ENCODE measurements at places on chromosomes 6 and 20.

DNA sequence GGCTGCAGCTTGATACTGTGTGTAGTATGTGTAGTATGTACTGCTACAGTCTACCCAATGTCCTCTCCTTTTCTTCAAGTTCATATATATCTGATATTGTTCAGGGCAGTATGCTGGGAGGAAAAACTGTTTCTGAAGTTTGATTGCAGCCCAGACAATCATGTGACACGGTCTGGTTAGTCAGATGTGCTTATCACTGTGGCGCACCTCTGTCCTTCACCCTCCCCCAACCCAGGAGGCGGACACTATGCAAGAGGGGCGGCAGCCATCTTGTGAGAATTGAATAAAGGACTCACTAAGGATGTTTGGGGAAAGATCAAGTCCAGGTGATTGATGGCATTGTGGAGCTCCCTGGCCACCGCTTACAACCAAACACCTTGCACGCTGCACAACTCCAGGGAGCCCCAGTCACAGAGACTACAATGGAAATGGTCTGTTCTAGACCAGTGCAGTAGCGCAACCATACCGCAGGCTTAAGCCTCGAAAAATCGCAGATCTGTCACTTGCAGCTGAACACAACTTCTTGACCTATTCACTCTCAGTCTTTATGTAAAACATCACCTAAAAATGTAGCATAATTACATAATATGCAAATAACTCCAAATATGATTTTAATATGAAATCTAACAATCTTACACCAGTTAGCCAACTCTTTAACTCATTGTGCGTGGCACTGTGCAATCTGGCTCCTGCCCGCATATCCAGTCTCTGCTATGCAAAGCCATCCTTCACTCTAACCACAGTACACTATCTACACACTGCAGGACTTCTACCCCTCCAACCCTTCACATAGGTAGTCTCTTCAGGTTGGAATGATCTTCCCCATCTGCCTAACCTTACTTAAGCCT is 79.3 kb downstream of the VGLL2 start:
- no peak for DNase-seq

- no peak for DNase-seq
Measured at GRCh38 chr20:48689388-48689787, 138.4 kb downstream of the PREX1 start.

DNA sequence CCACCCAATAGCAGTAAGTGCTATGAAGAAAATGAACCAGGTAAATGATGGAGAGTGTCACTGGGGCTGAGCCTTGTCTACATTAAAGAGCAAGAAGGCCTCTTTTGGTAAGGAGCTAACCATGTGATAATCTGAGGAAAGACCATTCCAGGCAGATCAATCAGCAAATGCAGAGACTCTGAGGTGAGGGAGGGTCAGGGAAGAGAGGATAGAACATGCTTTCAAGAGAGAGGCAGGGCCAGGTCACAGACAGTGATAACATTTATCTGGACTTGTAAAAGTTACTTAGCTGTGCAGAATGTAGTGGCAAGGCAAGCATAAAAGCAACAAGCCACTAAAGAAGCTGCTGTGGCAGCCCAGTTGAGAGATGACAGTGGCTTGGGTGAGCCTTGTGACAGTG is 197.3 kb downstream of the TASP1 start:
- no peak for DNase-seq

- no peak for DNase-seq
Measured at GRCh38 chr6:106757722-106758467, 128.5 kb downstream of the QRSL1 start.

- DNase-seq = no peak
Measured at GRCh38 chr6:167119670-167120582, 3.0 kb upstream of the CCR6 start.

DNA sequence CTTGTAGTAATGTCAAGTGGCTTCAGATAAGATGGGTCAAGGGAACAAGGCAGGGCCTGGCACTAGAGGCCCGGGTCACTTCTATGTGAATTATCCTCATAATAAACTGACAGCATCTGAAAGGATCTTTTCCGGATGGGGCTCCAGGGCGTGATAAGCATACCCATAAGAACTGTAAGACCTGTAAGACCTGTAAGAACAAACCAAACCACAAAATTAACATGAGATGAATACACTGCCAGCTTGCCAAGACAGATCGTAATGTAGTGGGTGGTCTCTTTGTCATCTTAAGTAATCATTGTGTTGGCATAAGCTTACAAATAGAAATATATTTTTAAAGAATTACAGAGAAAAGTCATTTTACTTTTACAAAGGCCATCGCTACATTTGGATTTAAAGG is 334.9 kb downstream of the RFPL4B start:
- DNase-seq = no peak

- no peak for DNase-seq
Measured at GRCh38 chr20:56955680-56956079, 310.8 kb downstream of the BMP7 start.

- DNase-seq = peak; percentile 8
Measured at GRCh38 chr20:53621482-53622246, 28.0 kb upstream of the ZNF217 start.

- DNase-seq = no peak
Measured at GRCh38 chr20:5606350-5606749, 143.9 kb upstream of the SHLD1 start.

DNA sequence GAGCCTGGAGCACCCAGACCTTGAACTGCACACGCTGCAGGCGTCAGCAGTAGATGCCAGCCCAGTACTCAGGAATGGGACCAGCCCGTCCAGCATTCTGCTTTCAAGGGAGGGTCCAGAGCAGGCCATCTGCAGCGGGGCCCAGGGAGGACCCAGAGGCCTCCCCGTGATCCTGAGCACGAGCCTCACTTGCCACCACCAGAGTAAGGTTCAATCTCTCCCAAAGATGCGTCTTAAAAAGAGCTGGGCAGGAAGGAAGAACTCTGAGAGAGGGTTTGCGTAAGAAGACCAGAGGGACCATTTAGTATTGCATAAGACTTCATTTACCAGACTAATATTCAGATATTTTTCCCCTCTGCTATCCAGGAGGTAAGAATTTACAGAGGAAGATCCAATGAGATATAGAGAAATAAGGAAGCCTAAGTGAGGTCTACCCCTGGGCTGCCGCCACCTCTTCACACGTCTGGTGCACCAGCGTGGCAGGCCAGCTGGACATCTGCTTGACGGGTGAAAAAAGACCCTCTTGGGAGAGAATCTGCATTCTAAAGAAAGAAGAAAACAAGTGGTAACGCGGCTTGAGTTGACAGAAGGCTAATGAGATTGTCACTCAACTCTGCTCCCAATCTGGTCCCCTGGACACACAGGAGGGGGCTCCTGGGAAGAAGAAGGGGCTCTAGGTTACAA is 107.3 kb downstream of the PRND start:
- no peak for DNase-seq

DNA sequence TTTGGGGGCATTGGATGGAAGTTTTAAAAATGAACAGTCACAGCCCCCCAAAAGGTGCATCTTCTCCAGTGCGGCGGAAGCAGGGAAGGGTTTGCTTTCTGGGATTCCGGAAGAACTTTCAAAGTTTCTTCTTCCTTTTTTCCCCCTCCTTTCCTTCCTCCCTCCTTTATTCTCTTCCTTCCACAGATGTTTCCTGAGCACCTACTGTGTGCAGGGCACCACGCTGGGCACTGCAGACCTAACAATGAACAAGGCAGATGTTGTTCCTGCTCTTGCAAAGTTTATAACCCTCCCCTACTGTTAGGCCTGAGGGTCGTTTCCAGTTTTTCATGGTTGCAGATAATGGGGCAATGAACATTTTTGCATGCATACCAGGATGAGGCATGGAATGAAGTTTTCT is 58.1 kb downstream of the CHMP4B start:
- DNase-seq = no peak

- DNase-seq = no peak
Measured at GRCh38 chr6:31005249-31006020, 4.8 kb upstream of the MUC22 start.

GRCh38 chr20:3101737-3102574 is 17.4 kb upstream of the AVP start:
- DNase-seq = peak; percentile 40

- DNase-seq = no peak
Measured at GRCh38 chr6:57097596-57097995, 7.6 kb downstream of the ZNF451 start.

DNA sequence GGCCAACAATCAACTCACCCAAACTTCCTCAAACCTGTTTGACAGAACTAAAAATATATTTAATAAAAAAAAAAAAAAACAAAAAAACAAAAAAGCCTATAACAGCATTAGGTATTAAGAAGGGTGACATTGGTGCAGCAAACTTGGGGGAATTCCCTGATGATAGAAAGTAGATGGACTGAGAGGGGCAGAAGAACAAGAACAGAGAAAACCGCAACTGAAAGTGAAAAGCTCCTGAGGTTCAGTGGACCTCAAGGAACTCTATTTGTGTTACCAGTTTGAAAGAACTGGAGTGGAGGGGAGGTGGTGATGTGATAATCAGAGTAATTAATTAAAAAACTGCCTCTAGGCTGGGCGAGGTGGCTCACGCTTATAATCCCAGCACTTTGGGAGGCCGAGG is 53.8 kb downstream of the MACROD2 start:
- no peak for DNase-seq

DNA sequence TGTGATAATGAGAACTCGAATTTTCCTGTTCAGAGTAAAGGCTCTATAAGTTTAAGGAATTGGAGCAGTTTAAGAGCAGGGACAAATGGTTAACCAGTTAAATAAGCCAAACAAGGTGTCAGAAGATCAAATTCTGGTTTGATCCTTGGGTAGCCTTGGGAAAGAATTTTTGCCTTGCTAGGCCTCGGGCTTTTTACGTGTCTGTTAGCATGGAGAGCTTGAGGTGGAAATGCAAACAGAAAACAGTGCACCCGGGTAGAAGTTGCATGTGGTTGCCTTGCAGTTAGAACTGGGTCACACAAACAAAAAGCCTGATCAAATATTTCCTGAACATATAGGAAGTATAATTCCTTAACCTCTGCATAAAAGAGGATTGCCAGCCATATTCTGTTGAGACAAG is 58.3 kb downstream of the RIN2 start:
- DNase-seq = no peak

DNA sequence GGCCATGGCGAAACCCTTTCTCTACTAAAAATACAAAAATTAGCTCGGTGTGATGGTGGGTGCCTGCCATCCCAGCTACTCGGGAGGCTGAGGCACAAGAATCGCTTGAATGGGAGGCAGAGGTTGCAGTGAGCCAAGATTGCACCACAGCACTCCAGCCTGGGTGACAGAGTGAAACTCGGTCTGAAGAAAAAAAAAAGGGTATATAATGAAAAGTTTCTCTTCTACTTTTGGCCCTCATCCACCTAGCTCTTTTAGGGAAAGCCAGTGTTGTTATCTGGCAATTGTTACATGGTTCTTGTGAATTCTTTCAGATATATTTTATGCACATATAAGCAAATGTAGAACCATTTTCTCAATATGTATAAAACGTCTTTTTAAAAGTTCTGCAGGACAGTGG is 19.0 kb downstream of the KIF3B start:
- DNase-seq = no peak

DNA sequence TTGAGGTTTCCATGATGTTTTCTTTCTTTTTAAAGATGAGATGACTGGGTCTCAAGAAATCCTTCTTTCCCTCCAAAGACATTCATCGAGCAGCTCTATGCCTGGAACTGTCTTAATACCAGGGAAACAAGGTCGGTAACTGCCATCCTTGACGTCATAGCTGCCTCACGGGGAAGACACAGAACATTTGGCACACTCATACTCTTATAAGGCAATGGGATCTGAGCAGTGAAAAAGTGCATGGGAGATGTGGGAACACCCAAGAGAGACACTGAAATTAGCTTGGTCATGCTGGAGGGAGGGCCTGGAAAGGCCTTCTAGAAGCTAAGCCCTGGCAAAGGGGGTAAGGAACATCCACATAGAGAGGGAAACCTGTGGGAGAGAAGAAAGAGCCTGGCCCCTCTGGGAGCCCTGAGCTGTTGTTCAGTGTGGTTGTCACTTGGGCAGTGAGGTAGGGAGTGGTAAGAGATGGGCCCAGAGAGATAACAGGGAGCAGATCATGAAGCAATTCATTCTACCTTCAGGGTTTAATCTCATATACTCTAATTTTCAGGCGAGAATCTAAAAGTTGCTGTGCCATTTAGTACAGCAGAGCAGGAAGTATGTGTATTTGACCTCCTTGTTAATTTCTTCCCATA is 30.8 kb downstream of the CLIC5 start:
- DNase-seq = no peak

DNA sequence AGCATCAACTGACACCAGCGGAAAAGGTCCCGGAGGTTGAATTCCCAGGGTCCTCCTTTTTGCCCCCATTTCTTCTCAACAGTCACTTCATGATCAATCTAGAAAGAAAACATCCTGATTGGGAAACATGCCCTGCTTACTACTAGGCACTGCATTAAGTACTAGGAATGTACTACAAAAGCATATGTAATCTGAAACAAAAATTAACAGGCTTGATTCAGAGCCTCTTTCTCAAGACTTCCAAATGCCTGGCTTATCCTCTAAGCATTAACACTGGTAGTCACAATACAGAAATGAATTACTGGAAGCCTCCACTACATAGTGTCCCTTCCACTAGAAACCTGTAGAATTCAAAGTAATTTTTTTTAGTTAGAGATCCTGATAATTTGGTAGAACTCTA is 84.5 kb upstream of the LYRM2 start:
- no peak for DNase-seq

- DNase-seq = no peak
Measured at GRCh38 chr6:57193177-57193576, 21.1 kb downstream of the BAG2 start.

- DNase-seq = no peak
Measured at GRCh38 chr6:125985979-125986300, 400 bp upstream of the TRMT11 start.

- DNase-seq = no peak
Measured at GRCh38 chr6:119067091-119067490, 11.4 kb downstream of the FAM184A start.

- no peak for DNase-seq
Measured at GRCh38 chr20:5806457-5807263, 56.5 kb downstream of the SHLD1 start.

- no peak for DNase-seq
Measured at GRCh38 chr6:82208913-82209312, 38.6 kb downstream of the IBTK start.

DNA sequence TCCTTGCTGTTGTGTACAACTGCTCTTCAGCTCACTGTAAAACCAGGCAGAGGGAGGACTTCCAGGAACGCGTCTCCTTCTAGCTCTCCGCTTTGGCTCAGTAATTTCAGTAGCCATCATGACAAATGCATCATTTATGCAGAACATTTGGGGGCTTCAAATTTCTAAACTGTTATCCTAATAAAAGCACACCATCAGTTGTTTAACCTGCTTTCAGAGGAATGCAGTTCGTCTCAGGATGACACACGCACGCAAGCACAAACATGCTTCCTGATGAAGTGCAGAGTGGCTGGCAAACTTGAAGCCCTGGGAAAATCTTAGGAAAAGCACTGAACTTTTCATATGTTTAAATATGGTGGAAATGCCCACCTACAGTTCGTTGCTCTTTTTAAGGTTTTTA is 24.4 kb downstream of the SLC22A23 start:
- no peak for DNase-seq

DNA sequence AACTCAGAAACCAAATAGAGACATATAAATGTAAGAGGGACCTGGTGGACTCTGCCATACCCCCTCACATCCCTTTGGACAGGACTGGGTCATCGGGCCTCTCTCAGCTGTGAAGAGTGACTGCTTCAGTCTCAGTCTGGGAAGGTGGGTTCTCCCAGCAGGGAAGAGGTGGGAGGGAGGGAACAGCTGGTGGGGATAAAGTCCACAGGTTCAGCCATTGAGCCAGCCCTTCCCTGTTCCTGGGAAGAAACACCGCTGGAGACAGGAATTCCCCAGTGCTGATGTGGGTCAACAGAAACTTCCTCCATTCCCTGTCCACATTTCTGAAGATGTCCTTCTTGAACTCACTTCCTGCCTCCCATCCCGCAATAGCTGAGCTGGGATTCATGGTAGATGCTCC is 209.2 kb upstream of the PMEPA1 start:
- DNase-seq = no peak
